ENCODE measurements at places on chromosomes 7 and 10. TPM values are rescaled to one million over a fixed set of nuclear protein-coding genes. Genes with fewer than 3 reads are reported as not detected.

DNA sequence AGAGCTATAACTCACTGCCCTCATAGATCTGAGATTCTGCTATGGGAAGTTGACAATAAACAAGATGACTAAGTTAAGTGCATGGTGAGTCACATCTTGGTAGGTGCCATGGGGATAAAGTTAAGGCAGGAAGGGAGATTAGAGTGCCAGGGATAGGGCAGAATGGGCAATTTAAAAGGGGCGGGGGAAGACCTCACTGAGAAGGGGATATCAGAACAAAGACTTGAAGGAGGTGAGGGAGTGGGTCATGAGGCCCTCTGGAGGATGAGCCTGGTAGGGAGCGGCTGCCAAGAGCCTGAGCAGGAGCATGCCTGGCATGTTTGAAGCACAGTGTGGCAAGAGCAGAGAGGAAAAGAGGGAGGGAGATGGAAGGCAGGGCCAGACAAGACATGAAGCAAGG, 34.8 kb upstream of the INMT start:
- no peak for ATAC-seq

DNA sequence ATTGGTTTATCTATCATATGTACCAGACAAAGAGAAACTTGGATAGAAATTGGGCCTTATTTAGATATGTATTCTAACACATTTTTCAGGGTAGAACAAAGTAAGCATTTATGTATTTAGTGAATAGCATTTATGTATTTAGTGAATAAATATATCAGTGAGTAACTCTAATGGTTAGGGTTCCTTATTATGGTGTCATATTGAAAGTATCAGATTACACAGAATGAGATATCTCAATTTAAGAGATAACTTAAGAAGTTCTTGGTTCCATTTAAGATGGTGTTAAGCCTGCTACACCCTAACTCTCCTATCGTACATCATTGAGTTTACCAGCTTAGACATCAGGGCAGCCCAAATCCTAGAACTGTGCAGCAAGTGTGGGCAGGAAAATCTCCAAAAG, 35.9 kb upstream of the DMTF1 start:
- no peak for ATAC-seq

GRCh38 chr7:155610633-155611193, 33.7 kb upstream of the RBM33 start:
- no peak for ATAC-seq

DNA sequence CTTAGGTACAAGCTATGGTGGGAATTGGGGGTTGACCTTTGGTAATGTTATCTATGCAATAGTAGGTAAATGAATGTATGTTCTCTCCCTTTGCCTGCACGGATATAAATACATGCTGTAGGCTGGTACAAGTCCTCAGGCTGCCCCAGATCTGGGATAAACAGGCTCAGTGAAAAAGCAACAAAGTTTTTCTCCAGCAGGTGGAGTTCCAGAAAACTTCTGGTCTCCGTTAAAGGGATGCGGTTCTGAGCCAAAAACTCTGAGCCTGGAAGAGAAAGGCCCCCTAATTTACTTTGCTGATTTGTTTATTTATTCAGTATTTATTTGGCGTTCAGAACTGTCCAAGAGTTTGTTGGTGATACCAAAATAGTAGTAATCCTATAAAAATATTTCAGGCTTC, 204.7 kb downstream of the ADRA2A start:
- peak; percentile 83 for ATAC-seq

DNA sequence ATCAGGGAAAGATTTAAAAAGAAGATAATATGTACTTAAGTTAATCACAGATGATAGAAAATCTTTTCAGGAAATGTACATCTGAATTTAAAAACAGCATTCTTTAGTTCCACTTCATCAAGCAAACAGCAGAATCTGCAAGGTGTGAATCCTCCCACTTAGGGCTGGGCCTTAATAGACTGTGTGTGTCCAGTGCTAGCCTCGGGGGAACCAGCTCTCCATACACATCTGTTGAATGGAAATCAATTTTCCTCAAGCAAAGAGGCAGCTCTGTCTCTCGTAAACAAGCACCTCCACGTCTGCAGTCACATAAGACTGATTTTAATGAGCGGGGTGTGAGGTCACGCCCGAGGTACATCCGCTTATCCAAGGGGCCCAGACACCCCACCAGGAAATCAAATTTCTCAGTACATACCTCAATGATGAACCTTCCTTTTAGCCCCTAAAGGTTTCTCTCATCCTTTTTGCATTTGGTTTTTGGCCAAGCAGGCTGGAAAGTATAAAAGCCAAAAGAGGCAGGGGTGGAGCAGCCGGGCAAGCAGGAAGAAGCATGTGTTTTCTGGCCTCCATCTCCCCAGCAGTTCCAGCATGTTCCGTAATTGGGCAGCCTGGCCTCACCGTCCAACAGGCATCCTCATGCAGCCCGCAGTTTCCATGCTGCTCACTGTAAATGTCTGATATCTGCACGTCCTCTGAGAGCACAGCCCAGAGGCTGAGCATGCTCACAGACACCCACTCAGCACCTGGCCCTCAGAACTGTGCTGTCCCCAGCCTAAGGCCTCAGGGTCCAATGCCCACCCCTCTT, 131.3 kb downstream of the GLI3 start:
- ATAC-seq, result peak; percentile 33

GRCh38 chr7:157002819-157003421, 7.5 kb downstream of the MNX1 start:
- peak; percentile 36 for ATAC-seq

- ATAC-seq, result no peak
These were observed 835 bp upstream of the DGKI start for GRCh38 chr7:137847568-137848050.

GRCh38 chr7:16083931-16084330, 337.4 kb downstream of the CRPPA start:
- peak; percentile 52 for ATAC-seq

GRCh38 chr7:82617156-82617555, 173.6 kb upstream of the CACNA2D1 start:
- no peak for ATAC-seq

GRCh38 chr10:35387768-35388167, 51.5 kb downstream of the CCNY start:
- ATAC-seq, result no peak

GRCh38 chr10:132570771-132571649, 33.4 kb downstream of the INPP5A start:
- no peak for ATAC-seq

DNA sequence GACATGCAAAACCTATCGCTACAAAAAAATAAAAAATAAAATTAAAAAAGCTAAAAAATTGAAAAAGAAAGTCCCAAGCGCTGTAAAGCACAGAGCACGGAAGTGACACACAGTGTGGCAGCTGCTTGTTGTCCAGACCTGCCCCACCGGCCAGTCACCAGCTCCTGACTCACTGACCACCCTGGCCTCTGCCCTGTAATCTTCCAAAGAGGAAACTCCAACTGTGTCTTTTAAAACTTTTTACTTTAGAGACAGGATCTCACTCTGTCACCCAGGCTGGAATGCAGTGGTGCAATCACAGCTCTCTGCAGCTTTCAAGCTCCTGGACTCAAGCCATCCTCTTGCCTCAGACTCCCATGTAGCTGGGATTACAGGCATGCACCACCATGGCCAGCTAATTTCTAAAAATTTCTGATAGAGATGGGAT, 23.6 kb downstream of the GNA12 start:
- ATAC-seq, result peak; percentile 42

- ATAC-seq, result no peak
These were observed 231.6 kb upstream of the FOXK1 start for GRCh38 chr7:4450483-4450882.

DNA sequence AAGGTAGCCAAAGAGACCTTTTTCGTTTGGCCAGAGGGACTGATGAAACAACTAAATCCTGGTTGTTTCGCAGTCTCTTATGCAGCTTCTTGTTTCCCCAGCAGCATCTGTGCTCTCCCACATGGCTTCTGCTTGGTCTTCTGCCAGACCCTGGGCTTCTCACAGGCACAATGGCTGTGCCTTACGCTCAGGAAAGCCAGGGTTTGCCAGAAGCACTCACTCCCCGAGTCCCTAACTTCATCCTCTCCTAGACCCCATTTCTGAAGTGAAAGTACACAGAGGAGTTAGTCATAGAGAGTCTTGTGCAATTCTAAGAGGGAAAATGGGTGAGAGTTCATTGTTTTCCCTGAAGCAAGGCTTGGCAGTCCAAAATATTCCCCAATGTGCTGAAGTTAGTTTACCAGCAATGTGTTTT, 121.7 kb downstream of the EVX1 start:
- peak; percentile 52 for ATAC-seq

- ATAC-seq, result peak; percentile 57
These were observed 55.1 kb downstream of the ABI1 start for GRCh38 chr10:26805567-26806245.

GRCh38 chr7:1090686-1091643, 3.1 kb downstream of the GPER1 start:
- no peak for ATAC-seq

DNA sequence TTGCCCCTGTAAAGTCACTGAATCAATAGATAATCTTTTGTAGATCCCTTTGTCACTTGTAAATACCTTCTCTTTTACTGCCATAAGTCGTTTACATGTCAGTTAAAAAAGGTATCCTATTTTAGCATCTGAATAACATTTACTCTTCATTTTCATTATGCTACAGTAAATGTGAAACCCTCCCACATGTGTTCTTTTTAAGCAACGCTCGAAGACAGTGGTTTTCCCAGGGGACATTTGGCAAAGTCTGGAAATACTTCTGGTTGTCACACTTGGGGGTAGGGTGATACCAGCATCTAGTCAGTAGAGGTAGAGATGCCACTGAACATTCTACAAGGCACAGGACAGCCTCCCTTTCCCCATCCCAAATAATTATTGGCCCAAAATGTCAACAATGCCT, 23.7 kb downstream of the ATAD1 start:
- ATAC-seq, result no peak

Gene GATA3
- 1.6 TPM for total RNA-seq

Gene MYO1G
- total RNA-seq, result 1.1 TPM

Gene PHYH
- 22.7 TPM for total RNA-seq

Gene MEIG1
- total RNA-seq, result 2.9 TPM

Gene NUTM2E
- total RNA-seq, result 0.23 TPM

Gene HOXA4
- 1.1 TPM for total RNA-seq

Gene LIPF
- total RNA-seq, result 0.33 TPM

Gene GJD4
- not detected for total RNA-seq

Gene UCMA
- total RNA-seq, result not detected

Gene PRSS2
- total RNA-seq, result not detected

Gene TBX20
- 0.21 TPM for total RNA-seq

Gene ATOH7
- total RNA-seq, result 0.14 TPM

Gene LRMDA
- total RNA-seq, result 0.94 TPM

Measured in motor neuron (in vitro differentiated cells).